ENCODE measurements at places on chromosomes 5 and 9.

- DNase-seq: no peak
These were observed 1740.1 kb upstream of the WWC1 start for GRCh38 chr5:166551384-166551783.

GRCh38 chr5:108461628-108462367 is 79.9 kb upstream of the FBXL17 start:
- peak; percentile 51 for DNase-seq

- no peak for DNase-seq
These were observed 108.5 kb downstream of the ZSWIM6 start for GRCh38 chr5:61440596-61440995.

GRCh38 chr5:5616247-5616895 is 193.9 kb downstream of the ICE1 start:
- DNase-seq: no peak

DNA sequence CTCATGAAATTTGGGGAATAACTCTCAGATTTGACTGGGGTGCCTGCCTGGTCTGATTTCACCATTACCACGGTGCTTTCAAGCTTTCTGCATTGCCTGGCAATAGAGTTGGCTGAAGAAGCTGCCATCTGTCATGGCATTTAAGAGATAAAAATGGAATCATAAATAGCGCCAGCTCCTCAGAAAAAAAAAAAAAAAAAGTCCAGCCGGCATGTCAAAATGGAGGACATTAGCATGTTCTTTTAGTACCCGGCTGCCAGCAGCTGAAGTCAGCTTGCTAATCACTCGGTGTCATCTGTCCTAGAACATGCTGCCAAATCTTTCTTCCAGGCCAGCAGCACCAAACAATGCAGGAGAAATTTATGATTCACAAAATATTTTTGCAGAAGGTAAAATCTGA is 57.7 kb upstream of the CER1 start:
- no peak for DNase-seq

DNA sequence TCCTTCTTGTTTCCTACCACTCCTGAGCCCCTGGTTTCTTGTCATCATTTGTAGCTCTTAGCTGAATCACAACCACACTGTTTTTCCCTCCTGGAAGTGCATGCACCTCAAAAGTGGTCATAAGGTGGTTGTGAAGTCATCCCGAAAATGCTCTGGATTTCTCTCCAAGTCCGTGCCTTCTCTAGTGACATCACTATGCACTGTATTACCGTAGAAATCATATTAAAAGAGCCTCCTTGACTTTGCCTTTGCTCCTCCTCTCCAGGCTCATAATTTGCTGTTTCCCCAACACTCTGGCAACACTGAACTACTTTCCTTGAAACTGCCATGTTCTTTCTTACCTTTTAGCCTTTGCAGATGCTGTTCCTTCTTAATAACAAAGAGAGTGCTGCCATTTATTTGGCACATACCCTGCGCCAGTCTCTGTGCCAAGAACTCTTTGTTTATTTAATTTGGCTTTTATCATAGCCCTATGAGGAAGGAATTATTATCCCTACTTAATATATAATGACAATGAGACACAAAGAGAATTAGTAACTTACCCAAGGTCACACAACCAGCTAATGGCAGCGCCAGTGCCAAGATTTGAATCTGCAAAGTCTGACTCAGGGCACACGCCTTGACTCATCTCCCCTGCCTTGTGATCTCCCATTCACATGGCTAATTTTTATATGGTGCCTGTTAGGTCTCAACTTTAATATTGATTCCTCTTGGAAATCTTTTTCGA is 115.4 kb downstream of the KIF4B start:
- DNase-seq: no peak

- DNase-seq: no peak
These were observed 10.4 kb upstream of the APTX start for GRCh38 chr9:33011831-33012230.

DNA sequence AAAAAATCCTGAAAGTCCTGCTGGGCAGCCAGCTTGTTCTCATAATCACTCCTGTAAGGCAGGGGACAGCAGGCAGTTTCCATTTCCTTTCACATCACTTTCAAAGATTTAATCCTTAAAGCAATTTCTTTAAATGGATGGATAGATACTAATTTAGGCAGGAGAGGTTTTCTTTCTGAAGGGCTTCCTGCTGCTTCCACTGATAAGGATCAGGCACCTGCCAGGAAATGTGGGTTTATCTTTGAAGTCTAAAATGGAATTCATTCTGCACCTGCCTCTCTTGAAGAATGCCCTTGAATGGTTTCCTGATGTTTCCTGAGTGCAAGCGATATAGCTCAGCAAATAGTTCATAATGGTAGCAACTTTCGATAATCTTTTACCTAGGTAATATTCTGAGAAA is 64.5 kb downstream of the STARD4 start:
- no peak for DNase-seq

GRCh38 chr5:177099422-177100093 is 12.8 kb downstream of the FGFR4 start:
- DNase-seq: no peak

GRCh38 chr9:114656301-114656700 is 1.3 kb downstream of the TEX53 start:
- no peak for DNase-seq

DNA sequence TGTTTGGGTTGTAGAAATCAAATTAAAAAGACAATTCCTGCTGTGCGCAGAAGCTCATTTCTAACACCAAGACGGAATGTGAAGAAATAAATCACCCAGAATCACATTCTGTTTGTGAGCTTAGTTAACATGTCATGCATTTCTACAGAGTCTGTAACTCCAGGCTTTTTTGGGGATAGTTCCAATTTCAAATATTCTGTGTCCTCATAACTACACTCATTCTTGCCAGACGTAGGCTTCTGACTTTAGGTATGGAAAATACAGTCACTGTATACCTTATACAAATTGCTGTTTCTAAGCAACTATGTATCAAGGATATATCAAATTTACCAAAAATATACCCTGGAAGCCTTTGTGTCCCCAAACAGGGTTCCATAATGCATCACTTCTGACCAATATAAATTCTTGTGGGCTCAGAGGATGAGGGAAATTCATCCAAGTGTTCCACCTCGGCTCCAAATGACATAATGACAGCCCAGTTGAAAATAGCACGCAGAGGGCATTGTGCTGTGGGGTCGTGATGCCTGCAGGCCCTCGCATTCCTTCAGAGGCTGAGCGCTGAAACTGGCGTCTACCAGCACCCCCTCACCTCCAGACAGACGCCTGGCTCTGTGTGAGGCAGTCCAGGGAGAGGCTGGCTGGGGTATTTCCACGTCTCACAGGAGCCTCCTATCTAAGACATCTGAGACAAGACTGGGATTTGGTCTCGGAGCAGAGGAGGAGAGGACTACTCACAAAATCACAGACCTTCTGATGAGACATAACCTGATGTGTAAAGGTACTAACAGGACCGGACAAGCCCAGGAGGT is 79.8 kb downstream of the KLF4 start:
- no peak for DNase-seq

- DNase-seq: no peak
These were observed 16.3 kb downstream of the TNFSF8 start for GRCh38 chr9:114914139-114914538.

Measured in hepatic stellate cell (primary cell).